ENCODE measurements at places on chromosomes 7 and 10.
A peak's percentile ranks its signal among the peaks of the same experiment; 100 is the strongest.

DNA sequence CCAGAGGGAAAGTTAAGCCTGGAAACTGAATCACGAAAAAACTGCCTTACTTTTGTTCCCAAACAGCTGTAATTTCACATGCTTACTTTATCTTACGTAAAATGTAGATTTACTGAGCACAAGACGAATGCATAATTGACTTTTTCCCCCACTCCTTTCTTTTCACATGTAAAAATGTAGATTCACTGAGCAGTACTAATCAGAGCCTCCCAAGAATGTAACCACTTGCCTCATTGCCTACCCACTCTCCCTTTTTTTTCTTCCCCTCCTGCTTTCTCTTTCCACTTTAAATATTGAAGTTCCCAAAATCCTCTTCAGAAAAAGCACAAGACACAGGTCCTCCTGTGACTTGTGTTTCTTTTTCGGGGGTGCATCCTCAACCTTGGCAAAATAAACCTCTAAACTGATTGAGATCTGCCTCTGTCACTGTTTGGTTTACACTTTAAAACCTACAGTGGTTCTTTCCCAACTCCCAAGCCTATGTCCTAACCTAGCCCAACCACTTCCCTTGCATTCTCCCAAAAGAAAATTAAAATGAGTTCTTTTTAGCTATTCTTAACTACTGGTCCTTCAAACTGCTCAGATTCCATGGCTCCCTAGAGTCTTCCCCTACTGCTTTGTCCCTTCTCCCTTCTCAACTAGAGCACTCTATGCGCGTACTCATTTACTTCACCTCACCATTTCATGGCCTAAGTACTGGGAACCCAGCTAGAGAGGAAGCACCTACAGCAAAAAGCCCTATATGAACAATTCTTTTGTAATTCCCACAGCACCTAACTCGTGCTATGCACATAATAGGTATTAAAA lies 236.6 kb upstream of the MKLN1 start:
- no peak for DNase-seq

DNA sequence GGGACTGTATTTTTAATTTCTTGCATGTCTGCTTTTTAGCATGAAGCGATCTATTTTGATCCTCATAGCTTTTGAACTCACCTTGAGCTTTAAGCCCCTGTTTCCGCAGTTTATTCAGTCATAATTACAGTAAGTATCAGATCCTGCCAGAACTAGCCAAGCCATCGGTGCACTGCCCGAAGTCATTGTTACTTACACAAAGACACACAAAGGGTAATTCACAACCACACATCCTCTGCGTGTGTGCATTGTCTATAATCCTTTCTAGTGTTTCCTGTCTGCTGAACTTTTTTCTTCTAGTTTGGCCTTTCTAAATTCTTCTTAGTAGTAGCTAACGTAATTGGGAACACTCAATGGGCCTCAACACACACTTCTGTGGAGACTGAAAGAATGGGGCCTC lies 133.0 kb downstream of the SFMBT2 start:
- DNase-seq, result no peak

GRCh38 chr7:159023746-159024145 lies 120.9 kb downstream of the VIPR2 start:
- no peak for DNase-seq

- DNase-seq, result no peak
Observed at GRCh38 chr7:23306936-23307521, 7.9 kb downstream of the MALSU1 start.

- no peak for DNase-seq
Observed at GRCh38 chr7:101302641-101303101, 18.9 kb downstream of the IFT22 start.

- no peak for DNase-seq
Observed at GRCh38 chr7:150740053-150740452, 2.8 kb downstream of the GIMAP5 start.

GRCh38 chr7:131741446-131741845 lies 185.0 kb upstream of the PODXL start:
- DNase-seq, result no peak

GRCh38 chr7:22884911-22885788 lies 62.5 kb upstream of the TOMM7 start:
- DNase-seq, result no peak

DNA sequence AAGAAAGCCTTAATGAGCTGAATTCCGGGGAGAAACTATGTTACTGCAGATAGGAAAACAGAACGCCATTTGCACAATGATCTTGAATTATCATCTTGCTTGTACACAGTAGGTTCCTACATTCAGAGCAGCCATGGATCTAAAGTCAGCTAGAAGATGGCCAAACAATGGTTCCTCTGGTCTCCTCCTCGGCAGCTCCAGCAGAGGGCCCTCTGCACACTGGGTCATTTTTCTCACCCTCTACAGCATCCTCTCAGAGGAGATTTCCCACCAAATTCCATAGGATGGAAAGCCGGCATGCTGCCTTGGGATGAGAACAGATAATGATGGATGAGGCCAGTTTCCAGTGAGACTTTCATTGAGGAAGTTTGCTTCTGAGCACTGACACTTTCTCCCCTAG lies 308.5 kb upstream of the NFE2L3 start:
- DNase-seq, result no peak

DNA sequence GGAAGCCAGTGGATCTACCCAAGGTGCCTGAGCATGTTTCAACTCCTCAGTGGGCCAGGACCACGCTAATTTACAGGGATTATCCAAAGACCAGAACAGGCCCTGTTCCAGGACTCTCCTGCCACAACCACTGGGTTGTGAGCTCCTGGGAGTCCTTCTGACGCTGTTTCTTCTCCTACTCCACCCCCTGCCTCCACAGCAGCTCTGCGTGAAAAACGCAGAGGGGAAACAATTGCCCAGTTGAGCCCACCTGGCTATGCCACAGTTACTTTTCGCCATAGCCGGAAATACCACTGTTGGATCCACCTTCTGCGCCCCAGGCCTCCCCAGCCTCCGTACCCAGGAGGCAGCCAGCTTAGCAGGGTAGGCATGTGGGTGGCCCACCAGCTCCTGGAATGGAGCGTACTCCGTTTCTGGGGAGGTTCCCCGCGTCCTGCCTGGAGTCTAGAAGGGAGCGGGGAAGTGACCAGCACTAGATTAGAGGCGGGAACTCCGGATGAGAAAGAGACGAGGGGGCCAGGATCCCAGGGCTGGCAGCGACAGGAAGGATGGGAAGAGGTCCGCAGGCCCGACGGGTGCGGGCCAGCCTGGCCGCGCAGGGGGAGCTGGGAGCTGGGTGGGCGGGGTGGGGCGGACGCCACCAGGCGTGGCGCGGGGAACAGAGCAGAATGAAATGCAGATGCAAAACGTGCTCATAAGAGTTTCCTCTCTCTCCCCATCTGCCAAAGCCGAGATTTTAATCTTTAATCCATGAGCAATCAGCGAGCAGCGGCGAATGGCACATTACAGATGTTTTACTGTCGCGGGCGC lies 32.1 kb upstream of the PAX2 start:
- DNase-seq, result no peak

DNA sequence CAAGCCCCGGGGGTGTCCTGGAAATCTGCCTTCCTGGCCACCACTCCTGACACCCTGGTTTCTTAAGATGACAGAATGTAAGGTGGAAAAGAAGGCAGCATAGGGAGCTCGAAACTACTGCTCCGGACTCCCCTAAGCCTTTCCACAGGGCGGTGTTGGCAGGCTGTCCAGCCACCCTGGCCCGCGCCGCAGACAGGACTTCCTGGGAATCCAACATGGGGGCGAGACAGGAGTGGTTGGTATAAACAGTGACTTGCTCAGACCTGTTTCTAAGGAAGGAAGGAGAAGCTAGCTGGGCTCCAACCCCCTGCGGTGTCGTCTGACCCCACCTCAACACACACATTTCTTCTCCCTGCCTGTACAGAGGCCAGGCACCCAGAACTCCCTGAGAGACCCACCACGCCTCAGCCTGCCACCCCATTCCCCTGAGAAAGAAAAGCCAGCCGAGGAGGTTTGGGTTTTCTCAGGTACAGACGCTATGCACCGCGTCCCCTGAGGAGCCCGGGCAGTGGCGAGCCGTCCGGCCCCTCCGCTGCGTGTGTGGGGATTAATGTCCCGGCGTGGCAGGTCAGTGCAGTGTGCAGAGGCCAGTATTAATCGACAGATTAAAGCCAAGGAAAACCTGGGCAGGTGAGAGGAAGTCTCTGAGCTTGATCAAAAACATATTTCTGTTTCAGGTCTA lies 349.6 kb upstream of the MKI67 start:
- DNase-seq, result no peak

DNA sequence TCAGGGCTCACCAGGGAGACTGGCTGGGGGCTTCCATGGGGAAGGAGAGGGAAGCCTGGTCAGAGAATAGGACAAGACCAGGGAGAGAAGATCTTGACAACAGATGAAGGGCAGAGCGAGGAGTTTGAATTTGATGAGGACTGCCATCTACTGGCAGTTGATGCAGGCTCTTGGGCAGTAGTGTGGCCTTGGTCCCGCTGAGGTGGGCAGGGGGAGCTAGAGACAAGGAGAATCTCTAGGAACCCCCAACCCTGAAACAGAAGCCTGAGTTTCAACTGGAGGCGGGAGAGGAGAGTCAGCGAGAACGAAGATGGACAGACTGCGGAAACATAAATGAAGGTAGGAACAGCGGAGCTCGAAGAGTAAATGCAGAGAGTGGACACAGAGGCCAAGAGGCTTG lies 81.0 kb downstream of the PPP1R3C start:
- DNase-seq, result peak; percentile 14

- DNase-seq, result no peak
Observed at GRCh38 chr7:19062216-19062615, 55.2 kb downstream of the TWIST1 start.

DNA sequence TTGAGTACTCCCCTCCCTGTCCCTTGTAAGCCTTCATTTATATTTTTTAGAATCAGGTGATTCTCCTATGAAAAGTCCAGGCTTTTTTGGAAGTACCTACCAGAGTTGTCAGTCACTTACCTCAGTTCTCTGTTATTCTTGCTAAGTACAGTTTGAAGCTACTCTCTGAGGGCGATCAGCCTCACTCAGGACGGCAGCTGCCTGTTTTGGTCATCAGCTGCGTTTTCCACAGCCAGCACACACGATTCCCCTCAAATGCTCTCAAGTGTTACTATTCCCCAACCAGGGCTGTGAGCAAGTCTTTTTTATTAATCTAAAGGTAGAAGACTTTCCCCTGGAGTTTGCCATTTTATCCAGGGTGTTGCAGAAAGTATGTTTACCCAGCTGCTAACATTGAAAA lies 328.6 kb downstream of the SUGCT start:
- no peak for DNase-seq

GRCh38 chr7:142739923-142740492 lies 9.3 kb upstream of the PRSS1 start:
- no peak for DNase-seq

DNA sequence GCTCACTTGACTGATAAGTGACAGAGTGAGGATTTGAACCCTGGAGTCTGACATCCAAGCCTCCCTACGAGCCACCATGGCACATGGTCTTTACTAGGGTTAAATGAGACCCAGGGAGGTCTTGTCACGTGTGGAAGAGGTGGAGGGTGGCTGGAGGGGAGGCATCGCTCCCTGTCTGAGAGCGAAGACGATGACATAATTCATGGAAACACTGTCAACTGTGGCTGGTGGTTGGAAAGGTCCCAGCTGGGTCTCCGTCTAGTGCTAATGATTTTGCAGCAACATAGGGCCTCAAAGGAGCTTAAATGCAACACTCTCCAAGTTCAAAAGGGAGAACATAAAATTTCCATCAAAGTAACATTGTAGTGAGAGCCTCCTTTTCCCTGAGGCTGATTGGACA lies 99.9 kb upstream of the BAIAP2L1 start:
- no peak for DNase-seq

- DNase-seq, result no peak
Observed at GRCh38 chr10:72981882-72982529, 27.4 kb upstream of the PLA2G12B start.

- DNase-seq, result no peak
Observed at GRCh38 chr7:33186192-33186591, 56.8 kb downstream of the BBS9 start.

GRCh38 chr10:17238445-17239291 lies 10.6 kb downstream of the VIM start:
- no peak for DNase-seq

GRCh38 chr10:27506280-27506679 lies 2.2 kb downstream of the RAB18 start:
- no peak for DNase-seq

DNA sequence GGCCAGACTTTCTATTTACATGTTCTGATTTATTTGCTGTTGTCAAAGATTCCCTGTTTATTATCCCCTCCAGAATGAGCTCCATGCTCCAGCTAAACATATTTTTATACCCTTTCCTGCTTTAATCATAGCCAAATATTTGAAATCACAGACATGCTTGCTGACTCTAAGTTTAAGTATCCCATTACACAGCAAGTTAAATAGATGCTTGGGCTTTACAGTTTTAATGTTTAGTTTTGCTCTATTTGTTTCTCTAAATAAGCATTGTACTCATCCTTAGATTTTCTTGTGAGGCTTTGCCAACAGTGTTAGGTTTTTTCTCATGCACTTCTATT lies 196.8 kb downstream of the TAX1BP1 start:
- no peak for DNase-seq

DNA sequence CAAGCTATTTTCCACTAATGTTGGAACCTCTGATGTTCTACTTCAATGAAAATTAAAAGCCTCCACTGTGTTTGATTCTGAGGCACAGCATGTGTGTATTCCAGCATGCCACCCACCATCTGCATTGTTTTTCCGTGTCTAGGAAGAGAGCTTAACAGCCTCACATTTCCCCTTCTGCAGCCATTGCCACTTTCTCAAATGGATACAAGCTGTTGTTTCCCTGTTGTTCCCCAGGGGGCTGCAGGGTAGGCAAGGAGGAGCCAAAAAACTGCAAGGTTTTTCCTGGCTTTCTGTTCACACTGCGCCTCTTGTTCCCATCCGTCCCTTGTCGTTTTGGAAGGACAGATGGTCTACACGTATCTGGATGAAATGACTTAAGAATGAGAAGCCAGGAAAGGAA lies 72.3 kb upstream of the DNAJB12 start:
- no peak for DNase-seq

DNA sequence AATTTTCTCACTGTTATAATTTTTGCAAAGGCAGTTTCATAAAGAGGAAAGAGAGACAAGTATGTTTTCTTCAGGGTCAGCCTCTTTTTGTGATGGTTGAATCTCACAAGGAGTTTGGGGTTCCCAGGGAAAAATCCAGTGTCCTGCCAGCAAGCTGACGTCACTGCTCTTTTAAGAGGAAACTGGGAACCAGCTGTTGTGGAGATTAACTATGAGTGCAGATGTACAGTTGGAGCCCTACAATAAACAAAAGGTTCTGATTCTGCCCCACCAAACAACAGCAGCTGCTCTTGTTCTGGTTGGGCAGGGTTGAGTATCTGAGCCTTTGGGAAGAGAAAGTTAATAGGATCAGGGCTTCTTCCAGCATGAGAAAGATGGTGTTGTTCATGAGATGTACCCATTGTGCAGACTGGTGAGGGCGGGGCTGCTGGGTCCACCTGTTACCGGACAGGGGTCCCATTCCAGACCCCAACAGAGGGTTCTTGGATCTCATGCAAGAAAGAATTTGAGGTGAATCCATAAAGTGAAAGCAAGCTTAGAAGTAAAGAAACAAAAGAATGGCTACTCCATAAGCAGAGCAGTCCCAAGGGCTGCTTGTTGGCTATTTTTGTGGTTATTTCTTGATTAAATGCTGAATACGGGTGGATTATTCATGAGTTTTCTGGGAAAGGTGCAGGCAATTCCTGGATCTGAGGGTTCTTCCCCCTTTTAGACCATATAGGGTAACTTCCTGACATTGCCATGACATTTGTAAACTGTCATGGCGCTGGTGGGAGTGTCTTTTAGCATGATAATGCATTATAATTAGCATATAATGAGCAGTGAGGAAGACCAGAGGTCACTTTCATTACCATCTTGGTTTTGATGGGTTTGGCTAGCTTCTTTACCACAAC lies 12.5 kb downstream of the PRF1 start:
- DNase-seq, result no peak

All from AG09309 (cell line).